BJ (cell line): ENCODE measurements at places on chromosomes 4 and X.

DNA sequence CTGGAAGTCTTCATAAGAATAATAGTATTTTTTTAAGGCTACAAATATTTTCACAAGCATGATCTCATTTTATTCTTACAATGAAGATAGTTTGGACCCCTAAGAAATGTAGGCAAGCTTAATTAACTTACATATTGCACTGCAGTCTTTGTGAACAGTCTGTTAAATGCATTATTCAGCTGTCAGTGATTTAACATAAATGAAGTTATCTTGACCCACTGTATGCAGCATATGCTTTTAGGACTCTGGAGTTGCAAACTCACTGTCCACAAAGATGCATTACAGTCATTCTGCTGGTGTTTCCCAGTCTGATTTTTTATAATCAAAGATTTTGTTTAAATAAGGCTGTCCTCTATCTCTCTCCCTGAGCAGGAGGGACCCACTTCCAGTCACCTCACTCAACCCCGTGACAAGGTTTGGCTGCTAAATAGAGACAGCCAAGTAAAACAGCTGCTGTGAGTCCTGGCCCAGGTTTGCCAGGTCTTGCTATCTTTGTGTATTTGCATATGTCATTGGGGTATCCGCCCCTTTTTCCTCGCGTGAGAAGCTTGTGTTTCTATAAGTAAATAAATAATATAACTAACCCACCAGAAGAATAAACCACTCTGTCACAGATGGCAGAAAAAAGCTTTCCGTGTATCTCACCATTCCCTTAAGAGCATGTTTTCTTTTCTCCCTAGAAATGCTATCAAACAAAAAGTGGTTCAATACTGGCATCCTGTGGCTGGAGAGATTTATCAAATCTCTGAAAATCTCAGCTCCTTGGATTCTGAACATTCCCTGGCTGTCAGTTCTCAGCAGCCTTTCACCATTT is 67.0 kb downstream of the SLC7A11 start:
- no peak for DNase-seq

GRCh38 chrX:70208479-70208878 is 26.0 kb upstream of the AWAT1 start:
- DNase-seq, result no peak

DNA sequence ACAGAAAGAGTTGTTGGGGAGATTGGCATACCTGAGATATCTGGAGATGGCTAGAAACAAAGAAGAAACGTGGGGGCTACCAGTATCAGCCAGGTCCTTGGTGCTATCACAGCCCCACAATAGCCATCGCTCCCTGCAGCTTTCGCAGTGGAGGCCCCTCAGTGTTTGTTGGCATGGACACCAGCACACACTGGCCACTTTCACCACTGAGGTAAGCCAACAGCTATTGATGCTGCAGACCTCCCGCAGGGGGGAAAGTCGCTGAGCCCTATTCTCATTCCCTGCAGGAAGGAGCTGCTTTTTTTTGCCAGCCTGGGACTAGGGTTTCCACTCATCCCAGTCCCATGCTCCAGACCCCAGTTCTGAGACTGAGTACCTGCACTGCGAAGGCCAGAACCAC is 879.2 kb upstream of the IGFBP7 start:
- no peak for DNase-seq

DNA sequence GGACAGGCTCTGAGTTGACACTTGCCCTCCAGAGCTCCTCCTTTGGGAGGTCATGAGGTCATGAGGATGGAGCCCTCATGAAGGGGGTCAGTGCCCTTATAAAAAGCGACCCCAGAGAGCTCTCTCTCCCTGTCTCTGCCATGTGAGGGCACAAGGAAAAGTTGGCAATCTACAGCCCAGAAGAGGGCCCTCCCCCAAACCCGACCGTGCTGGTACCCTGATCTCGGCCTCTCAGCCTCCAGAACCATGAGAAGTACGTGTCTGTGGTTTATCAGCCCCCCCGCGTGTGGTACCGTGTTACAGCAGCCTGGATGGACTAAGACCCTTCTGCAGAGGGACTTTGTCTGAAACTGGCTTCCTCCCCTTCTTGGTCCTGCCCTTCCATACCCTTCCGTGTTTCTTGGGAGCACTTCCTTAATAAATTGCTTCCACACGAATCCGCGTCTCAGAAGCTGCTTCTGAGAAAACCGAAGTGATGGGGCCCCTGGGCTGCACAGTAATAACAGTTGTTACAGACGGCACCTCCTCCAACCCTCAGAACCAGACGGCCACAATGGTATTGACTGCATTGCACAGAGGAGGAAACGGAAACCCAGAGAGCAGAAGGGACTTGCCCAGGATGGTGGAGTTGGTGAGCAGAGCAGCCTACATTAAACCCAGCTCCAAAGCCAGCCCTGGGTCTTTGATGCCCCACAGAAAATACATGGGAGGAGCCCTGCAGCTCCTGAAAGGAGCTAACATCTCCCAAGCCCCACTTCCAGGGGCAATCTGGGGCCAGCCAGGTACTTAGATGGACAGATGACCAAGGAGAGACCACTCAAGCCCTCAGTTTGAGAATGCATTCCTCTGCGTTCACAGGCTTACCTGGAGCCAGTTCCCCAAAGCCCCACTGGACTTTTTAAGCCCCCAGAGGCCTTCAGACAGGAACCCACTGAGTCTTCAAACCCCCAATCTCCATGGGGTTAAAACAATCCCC is 242.7 kb downstream of the BCOR start:
- no peak for DNase-seq

DNA sequence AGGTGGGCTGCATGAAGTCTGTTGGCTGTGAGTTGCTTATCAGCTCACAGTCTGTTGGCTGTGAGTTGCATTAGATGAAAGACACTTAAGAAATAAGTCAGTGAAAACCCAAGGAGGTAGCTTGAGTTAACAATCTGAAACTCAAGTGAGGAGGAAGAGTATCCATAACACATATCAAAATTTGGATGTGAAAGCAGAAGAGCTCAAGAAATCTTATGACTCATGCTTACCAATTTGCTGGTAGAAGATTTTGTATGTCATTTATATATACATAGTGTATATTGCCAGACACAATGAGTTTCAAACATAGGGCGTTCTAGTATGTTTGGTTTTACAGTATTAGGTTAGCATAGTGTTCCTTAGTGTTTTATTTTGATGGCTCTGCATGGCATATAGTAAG is 107.4 kb downstream of the DDIT4L start:
- no peak for DNase-seq

DNA sequence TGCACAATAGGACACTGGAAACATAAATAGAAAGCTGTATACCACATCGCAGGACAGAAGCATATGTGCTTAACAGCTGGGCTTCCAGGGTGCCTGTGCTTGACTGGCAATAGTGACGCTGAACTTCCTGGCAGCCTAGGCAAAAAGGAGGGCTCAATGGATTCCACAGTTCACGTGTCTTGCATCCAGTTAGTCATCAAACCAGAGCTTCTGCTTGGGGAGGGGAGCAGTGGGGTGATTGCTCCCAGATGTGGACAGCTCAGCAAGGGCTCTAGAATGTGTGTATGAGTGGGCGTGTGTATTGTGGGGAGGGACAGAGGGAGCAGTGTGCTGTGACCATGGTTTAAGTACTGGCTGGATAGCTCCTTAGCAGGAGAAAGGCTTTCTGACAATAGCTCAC is 2.3 kb downstream of the PRRG3 start:
- DNase-seq, result peak; percentile 63

- no peak for DNase-seq
These were observed 59.4 kb downstream of the POLR2B start for GRCh38 chr4:57037982-57038604.

- DNase-seq, result no peak
These were observed 1.8 kb downstream of the ATP11C start for GRCh38 chrX:139930916-139931645.

DNA sequence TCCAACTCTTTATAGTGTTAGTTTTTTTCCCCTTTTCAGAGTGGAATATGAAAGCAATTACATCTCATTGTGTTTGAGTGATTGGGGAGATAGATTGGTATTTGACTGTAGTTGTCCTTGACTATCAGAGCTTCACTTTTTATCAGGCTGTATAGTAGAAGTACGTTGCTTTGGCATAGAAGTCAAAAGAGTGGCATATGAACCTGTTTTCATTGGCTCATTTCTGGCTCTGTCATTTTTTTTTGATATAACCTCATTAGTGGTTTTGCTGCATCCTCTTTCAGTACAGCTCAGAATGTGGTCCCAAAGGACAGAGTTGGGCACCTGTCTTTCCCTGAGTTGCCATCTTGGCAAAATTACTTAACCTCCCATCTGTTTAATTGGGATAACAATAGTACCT is 1.4 kb downstream of the TMA16 start:
- DNase-seq, result no peak
